ENCODE measurements at places on chromosomes 7 and 10.

DNA sequence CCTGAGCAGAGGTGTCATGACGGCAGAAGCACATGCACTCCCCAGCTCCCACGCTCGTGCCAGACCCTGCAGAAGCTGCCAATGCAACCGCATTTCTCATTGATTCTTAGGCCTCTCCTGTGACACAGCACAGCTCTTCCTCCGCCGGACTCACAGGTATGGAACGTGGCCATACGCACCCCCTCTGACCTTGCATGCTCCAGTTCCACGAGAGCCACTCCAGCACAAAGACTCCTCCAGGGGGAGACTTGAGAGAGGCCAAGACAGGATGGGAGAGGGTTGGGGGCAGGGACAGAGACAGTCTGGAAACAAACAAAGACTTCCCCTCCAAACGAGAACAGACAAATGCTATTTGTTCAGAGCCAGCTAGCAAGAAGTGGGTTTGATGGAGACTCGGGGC is 124.3 kb upstream of the PPP2R2D start:
- DNase-seq, result no peak

GRCh38 chr10:44911081-44911540 is at the start of gene TMEM72:
TSS of gene TMEM72 (plus strand) at chr10:44911337. CDS start at chr10:44911513, 176 bp downstream.
- peak; percentile 62 for DNase-seq

DNA sequence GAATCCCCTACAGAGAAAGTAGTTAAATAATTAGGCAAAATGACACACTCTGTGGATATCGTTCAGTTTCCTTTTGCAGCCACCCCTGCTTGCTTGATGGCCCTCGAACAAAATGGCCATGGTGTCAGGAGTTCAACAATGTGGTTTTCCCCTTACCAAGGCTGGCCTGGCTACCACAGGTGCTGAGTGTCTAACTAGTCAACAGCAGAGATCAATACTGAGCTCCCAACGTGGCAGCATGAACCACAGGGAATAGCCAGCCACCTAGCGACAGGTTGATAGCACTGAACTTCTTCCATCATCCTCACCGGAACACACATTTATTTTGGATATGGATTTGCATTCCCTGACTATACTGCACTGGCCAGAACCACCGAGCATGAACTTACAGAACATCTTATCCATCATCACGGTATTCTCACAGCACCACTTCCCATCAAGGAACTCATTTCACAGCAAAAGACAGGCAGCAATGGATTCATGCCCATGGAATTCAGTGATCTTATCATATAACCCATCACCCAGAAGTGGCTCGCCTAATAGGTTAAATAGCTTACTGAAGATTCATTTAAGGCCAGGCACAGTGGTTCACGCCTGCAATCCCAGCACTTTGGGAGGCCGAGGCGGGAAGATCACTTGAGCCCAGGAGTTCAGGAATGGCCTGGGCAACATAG is 6.3 kb downstream of the C10orf67 start:
- DNase-seq, result peak; percentile 68

DNA sequence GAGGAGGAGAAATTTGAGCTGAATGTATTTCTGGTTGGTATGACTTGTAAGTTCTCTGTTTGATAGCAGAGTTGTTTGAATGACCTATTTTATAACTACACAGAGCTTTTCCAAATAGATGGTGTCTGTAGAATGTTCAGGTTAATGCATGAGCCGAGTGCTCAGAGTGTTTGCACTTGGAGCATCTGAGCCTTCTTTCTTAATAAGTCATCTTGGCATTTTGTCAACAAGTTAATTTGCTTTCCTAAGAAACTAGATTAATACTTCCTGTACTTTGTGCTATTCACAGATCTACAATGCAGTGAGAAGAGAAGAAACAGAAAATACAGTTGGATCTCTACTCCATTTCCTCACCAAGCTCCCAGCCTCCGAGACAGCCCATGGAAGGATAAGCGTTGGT is 138.2 kb downstream of the PLCE1 start:
- no peak for DNase-seq

DNA sequence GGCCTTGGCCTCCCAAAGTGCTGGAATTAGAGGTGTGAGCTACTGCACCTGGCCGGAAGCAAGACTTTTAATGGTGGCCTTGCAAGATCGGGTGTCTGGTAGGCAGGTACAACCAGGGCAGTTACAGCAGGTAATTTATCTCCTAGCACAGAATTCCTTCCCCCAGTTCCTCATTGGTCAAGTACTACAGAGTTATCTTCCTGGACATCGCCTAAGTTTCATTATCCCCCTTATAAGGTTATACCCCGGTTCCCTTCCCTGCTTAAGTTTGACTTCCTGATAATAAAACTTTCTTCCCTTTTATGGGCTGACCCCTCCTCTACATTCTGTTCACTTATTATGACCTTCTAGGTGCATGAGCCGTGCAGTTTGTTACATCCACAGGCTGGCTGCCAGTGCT is 19.0 kb upstream of the CYP3A43 start:
- DNase-seq, result no peak

- DNase-seq, result peak; percentile 24
Observed at GRCh38 chr10:119104654-119105015, 722 bp downstream of the DENND10 start.

DNA sequence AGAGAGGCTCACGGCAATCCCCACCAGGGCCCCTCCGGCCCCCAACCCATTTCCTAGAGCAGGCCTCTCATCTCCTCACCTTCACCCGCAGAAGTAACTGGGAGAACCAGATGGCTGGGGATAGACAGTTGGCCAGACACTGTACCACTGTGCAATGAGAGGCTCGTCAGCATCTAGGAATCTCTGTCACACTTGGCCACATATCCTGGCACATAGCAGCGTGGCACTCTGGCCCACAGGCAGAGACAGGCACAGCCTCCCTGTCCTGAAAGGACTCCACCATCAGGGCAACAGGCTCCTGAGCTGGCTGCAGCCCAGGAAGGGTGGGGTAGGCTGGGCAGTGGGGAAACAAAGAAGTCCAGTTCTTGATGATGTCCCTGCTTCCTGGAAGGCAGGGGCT is 45.8 kb downstream of the C10orf143 start:
- DNase-seq, result no peak

- DNase-seq, result peak; percentile 87
Observed at GRCh38 chr10:30359373-30360206, 10.5 kb upstream of the MTPAP start.

DNA sequence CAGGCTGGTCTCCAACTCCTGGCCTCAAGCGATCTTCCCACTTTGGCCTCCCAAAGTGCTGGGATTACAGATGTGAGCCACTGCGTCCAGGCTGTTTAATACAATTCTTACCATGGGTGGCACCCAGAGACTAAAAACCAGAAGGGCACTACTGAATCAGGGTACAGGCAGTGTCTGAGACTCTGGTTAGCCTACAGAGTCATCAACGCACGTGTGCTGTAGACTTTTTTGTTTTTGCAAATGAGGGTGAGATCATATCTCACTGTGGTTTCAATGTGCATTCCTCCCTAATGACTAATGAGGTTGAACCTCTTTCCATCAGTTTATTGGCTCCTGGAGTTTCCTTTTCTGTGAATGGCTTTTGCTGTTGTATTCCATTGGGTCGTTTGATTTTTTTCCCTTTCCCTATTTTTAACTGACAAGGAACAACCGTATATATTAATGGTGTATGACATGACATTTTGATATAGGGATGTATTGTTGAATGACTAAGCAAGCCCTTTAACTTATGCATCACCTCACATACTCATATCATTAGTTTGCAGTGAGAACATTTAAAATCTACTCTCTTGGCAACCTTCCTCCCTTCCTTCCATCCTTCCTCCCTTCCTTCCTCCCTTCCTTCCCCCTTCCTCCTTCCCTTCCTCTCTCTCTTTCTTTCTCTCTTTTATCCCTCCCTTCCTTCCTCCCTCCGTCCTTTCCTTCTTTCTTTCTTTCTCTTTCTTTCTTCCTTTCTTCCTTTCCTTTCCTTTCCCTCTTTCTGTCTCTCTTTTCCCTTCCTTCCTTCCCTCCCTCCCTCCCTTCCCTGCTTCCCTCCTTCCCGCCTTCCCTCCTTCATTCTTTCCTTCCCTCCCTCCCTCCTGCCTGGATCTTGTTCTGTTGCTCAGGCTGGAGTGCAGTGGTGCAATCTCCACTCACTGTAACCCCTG is 9.3 kb upstream of the TMEM270 start:
- DNase-seq, result peak; percentile 96

- DNase-seq, result no peak
Observed at GRCh38 chr7:69309601-69310000, 288.7 kb upstream of the AUTS2 start.

GRCh38 chr10:35743351-35743750 is 101.3 kb upstream of the FZD8 start:
- no peak for DNase-seq

DNA sequence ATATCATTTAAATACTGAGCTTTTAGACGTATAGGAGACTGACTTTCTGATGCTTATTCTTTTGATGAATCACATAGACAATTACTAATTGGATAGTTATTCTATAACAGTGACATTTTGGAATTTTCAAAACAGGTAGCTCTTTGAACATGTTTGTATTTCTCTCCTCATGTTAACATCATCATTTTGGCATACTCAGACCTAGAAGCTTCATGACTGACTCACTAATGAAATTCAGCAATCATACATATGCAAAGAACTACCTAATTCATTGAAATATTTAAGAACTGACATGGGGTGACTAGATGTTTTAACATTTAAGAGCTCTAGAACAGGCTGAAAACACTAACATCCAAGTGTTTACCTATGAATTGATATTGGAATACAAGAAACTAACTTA is 192.3 kb downstream of the VTI1A start:
- DNase-seq, result no peak

DNA sequence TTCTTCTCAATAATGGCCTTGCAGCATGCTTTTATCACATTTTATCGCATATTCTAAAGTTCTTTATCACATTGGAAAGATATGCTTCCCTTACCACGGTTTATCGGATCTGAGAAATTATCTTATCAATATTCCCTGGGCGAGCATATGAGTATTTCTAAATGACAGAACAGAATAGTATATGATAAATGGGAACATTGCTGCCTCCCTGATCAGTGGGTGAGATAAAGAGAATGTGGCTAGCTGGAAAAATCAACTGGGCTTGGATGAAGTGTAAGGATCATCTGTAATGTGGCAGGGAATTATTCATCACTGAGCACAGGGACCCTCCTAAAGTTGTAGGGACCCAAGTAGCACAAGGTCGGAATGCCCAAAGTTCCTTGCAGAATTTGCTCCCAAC is 667.4 kb upstream of the NRP1 start:
- DNase-seq, result no peak

DNA sequence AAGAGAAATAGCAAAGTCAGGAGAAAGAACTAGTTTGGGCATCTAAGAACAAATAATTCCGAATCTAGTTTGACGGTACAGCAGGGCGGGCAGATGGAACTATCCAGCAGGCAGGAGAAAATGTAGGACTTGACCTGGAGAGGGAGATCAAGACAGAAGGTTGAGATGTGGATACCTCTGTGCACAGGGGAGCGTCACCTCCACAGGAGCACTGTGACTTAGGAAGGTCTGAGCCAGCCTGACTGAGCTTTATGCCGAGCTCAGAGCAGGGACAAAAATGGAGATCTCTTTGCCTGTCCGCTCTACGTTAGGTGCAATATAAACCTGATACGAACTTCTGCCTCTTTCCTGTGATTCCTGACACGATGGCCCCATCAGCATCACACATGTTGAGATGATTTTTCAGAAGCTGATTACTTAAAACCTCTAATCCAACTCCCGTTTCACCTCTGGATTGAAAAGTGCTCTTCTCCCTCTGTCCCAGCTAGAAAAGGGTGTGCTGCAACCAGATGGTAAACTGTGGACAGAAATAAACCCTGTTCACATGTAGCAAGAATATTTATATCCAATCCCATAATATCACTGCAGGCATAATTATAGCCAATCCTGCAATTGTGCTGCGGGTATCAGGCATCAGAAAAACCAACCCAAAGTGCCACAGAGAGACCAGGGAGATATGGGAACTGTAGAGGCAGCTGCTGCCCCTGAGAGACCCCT is 13.6 kb upstream of the SORBS1 start:
- no peak for DNase-seq

GRCh38 chr7:130741331-130741995 is 7.5 kb upstream of the KLF14 start:
- DNase-seq, result no peak

- DNase-seq, result no peak
Observed at GRCh38 chr7:134395604-134396003, 63.3 kb downstream of the AKR1B1 start.

GRCh38 chr10:97627731-97628130 is 5.6 kb downstream of the MORN4 start:
- DNase-seq, result no peak

DNA sequence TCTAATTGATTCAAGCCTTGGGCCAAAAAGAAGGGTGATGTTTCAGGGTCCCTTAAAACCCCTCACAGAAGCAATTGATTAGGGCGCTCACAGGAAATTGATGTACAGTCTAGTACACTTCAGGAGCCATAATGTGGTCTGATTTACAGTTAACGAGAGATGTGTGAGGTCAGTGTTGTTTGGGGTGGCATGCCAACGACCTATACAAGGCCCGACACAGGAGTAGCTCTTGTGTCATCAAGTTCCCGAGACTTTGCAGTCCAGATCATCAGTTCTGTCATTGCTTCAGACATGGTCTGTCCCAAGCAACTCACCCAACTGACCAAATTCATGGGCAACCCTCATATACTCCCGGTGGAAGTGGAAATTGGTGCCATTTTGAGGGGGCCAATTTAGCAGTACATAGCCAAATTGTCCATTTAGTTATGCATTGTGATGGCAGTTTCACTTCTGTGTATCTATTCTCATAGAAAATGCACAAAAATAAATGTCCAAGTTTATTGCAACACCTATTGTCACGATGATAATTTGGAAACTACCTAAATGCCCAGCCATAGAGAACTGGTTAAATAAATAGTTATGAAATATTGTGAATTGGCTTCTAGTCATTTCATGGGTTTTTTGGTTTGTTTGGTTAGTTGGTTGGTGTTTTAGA is 18.0 kb upstream of the ARID5B start:
- no peak for DNase-seq

DNA sequence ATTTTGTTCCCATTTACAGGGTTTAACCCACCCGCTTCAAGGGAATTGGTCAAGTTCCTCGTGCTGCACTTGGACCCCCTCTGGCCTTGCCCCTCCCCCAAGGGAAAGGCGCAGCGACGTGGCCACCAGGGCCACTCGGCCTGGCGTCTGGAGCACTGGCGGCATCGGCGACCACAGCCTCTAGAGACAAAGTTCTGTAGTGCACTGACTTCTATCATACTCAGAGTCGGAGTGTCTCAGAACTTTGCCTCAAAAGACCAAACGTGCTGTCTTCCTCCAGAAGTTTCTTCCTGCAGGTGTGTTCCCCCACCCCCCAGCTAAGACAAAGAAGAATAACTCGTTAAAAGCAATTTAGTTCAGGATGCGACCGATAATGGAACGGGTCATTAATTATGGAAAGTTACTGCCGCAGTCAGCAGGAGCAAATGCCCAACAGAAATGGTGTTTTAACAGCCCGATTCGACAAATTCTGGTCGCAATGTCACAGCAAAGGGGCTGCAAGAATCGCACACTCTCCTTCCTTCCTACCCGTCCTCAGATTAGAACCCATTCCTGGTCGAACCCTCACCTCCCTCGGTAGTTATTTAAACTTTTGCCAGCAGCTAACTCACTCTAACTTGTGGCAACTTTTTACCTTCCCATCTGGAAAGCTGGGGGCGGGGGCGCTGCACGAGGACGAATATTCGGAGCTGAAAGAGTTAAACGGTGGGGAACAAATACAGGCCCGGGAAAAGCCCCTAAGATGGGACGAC is 202.1 kb upstream of the NFE2L3 start:
- DNase-seq, result no peak
